ENCODE measurements at places on chromosomes 13 and 19.

- no peak for DNase-seq
These were observed at the start of gene ZNF154 for GRCh38 chr19:57708641-57709361. ZNF154 (minus strand) TSS chr19:57709204; CDS start chr19:57708971, 233 bp downstream.

- DNase-seq: no peak
These were observed 8.7 kb upstream of the IGFL3 start for GRCh38 chr19:46133101-46133627.

- DNase-seq: no peak
These were observed 47.1 kb downstream of the TGDS start for GRCh38 chr13:94548821-94549231.

- no peak for DNase-seq
These were observed 284.1 kb downstream of the ITGBL1 start for GRCh38 chr13:101736566-101736965.

DNA sequence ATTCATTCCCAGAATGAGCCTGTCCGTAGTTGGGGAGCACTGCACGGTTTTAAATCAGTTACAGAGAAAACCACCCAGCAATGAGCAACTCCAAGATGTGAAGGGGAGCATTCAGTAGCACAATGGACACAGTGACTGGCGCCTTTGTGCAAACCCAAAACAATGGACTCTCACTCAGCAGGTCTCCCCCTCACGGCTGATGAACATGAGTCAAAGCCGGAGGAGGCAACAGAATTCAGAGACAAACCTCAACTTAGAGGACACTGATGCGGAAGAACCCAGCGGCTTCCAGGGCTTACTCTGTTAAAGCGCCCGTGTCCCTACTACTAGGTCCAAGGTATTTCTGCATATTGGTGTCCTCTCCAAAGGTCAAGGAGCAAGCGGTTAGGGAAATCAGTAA, 17.7 kb downstream of the PLEKHF1 start:
- no peak for DNase-seq

DNA sequence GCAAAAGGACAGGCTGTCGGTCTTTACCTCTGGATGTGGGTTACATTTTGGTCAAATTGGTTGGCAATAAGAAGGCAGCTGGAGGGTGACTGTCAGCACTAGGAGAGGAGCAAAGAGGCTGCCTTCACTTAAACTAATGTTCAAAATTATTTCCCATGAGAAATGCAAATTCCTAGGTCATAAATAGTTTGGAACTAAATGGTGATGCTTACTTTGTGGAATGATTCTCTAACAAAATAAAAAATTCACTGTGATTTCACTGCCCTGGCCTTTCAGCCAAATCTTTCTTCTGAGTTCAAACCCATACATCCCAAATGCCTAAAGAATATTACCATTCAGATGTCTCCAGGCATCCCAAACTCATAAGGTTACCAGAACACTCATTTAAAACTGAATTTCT, 25.0 kb upstream of the OXGR1 start:
- DNase-seq: no peak

- no peak for DNase-seq
These were observed 4.3 kb downstream of the ONECUT3 start for GRCh38 chr19:1757468-1758230.

DNA sequence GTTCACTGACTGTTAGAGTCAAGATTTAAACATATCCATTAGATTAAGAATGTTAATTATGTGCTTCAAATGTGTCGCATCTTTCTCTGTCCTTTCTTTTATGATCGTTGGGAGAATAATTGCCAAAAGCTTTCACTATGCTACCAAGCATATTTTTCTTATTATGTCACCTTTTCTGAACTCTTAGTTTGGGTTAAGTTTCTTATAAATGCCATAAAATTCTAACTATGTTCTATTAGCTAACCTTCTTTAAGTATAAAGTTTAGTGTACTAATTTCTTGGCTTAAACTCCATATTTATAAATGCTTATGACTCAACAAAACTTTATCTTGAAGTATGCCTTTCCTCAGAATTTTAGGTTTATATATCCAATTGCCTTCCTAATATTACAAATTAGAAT, 1759.4 kb downstream of the PCDH9 start:
- no peak for DNase-seq

- no peak for DNase-seq
These were observed 813.6 kb upstream of the GPC6 start for GRCh38 chr13:92412996-92413395.

DNA sequence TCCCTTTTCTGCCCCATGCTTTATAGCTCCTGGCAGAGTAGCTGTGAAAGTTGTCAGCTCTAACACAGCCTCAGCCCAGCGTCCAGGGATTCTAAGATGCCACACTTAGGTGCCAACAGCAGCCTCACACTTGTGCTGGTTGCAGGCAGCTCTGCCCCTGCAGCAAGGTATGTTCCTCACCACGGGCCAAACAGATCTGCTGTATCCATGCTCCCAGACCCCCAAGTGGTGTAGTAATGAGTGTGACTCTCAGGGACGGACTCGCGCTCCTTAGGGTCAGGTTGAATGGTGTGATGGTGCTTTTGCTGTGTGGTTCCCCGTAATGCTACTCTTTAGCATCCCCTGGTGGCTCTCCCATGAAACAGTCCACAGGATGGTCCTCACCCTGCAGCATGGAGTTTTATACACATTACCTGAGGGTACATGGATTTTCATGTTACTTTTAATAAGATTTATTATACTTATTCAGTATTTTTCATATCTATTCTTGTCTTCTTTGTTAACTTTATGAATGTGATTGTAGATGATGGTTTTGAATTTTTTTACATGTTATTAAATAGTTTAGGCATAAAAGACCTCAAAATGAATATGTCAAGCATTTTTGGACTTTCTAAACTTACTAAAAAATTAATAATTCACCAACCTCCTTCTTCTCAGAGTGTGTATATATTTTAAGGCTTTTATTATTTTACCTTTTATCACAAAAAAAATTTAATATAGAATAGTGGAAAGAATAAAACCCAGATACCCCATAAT, 232.5 kb downstream of the SLC7A1 start:
- DNase-seq: peak; percentile 61

- no peak for DNase-seq
These were observed 44.4 kb downstream of the MTUS2 start for GRCh38 chr13:28864544-28864943.
